ENCODE measurements at places on chromosomes 5 and 9. TPM values are rescaled to one million over a fixed set of nuclear protein-coding genes. Genes with fewer than 3 reads are reported as not detected.

The FAT2 gene
- not detected for total RNA-seq

The TENT4A gene
- total RNA-seq = 50.6 TPM

The CDC20B gene
- not detected for total RNA-seq

The SPAG8 gene
- 1.1 TPM for total RNA-seq

The CATSPER3 gene
- 0.32 TPM for total RNA-seq

The DMRT2 gene
- total RNA-seq = not detected

The CLIC3 gene
- total RNA-seq = not detected

The MYOT gene
- not detected for total RNA-seq

DNA sequence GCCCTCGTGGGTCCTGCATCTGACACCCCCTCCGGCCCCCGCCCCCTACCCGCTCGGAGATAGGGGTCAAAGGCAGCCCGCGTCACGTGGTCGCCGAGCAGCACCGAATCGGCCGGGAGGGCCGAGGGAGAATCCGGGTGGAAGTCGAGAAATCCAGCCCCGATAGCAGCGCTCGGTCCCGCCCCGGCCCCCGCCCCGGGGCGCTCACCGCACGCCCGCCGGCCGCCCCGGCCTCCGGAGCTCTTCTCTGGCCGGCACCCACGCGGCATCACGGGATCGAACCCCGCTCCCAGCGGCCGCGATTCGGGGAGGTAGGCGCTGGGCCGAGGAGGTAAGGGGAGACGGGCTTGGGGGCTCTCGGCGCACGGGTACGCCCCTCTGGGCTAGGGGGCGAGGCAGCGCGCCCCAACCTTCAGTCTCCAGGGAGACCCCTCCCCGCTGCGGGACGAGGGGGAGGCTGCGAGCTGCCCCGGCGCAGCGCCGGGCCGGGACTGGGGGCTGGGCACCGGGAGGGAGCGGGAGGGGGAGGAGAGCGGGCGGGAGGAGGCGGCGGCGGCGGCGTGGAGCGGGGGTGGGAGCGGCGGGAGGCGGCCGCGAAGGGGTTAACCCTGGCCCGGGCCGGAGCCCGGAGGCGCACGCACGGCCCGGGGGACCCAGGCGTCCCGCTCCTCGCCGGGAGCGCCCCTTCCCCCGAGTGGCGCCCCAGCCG is 22.1 kb upstream of the NDST1 start:
- peak; percentile 23 for DNase-seq

GRCh38 chr9:135592331-135592590 is 30.7 kb downstream of the PAEP start:
- no peak for DNase-seq

- DNase-seq = peak; percentile 45
Measured at GRCh38 chr5:43017428-43017815, 22.7 kb downstream of the ANXA2R start.

DNA sequence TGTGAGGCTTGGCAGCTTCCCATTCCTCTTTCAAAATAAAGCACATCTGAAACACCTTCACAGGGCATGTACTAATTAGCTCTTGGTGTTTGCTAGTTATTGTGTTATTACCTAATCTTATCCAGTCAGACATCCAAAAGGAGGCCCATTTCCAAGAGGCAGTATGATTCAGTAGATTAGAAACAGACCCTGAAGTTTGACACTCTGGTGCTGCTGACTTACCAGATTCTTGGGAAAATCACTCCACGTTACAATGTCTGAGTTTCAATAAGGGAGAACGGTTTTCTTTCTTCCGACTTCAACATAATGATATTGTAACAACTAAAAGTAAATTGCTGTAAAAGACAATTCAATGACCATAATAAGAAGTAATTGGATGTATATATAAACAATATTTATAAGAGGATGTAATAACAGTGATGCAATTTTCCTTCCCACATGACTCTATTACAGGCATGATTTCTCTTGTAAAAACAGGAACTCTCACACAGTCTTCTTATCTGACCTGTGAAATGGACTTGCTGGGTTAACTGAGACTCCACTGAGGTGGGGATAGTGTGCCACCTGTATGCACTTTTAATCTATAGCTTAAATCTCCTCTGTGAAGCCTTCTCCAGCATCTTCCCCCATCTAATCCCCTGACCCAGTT is 181.3 kb upstream of the ELL2 start:
- no peak for DNase-seq

DNA sequence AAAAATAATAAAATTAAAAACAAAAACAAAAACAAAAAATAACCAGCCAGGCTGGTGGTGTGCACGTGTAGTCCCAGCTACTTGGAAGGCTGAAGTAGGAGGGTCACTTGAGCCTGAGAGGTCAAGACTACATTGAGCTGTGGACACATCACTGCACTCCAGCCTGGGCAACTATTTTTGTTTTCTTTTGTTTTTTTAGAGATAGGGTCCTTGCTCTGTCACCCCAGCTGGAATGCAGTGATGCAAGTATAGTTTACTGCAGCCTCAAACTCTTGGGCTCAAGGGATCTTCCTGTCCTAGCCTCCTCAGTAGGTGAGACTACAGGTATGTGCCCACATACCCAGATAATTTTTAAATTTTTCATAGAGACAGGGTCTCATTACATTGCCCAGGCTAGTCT is 80.6 kb downstream of the CEMIP2 start:
- no peak for DNase-seq

DNA sequence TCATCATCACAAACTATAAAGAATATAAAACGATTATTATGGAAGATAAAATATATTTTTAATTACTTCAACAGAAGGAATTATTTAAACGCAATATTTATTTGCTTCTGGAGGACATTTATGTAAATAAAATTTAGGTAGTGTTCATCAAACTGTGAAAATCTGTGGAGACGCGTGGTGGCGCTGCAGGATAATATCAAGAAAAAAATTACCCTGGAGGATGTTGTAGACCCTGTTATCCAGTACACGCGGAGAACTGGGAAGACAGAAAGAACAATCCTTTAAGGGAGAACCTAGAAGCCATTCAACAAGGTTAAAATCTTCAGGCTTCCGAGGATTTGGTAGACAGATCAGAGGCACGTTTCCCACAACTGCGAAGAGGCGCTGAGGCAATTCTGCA is at the start of gene PCDHB12:
PCDHB12 (plus strand) TSS at position 242 of the 400 bp plus-strand sequence. CDS start 189 bp downstream, outside the sequence.
- DNase-seq = peak; percentile 33

GRCh38 chr5:179342577-179342976 is 2.7 kb downstream of the ADAMTS2 start:
- DNase-seq = no peak

DNA sequence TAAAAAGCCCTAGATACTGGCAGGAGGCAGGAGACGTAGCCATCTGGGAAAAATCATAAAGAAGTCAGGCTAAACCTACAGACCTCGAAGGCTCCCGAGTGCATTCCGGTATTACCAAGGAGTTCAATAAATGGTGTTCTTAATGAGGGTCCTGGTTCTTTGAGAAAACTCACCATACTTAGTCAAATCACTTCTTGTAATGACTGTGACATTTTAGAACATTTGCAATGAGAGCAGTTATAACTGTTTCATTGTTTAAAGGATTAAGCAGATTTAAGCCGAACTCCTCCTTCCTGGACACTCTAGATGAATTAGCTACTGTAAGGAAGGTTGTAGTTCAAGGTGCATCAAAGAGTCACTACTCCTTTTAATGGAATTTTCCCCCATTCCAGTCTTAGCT is 67.8 kb downstream of the EFNA5 start:
- DNase-seq = no peak

GRCh38 chr5:160230686-160231527 is 1.6 kb downstream of the FABP6 start:
- DNase-seq = peak; percentile 10

DNA sequence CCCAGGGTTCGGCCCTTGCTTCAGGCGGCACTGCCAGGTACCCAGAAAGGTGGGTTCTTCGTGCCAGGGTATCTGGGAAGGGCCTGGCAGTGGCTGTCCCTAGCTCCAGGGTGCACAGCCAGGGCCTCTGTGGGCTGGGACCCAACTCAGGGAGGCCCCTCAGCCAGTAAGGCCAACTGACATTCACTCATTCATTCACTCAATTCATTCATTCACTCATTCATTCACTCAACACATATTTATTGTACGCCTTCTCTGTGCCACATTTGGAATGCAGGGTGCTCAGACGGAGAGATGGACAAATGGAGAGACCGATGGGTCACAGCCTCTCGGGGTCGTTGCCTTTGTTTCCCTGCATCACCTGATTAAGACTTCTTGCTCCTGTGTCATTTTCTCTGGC is 154.9 kb downstream of the GAPVD1 start:
- DNase-seq = no peak

DNA sequence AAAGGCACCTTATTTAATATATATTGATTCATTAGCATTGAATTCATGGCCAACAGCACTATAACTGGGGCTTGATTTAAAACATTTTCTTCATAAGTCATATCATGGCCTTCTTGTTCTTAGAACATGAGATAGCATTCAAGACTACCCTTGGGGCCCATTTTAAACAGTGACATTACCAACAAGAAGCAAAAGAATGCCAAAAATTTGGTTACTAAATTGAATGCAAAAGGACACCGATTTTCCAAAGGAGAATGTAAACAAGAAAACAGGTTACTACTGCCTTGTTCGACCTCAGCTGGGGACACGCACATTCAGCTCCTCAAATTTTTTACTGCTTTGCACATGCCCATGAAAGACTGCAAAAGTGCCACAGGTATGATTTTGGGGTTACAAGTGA is 219.4 kb upstream of the TLE4 start:
- no peak for DNase-seq

DNA sequence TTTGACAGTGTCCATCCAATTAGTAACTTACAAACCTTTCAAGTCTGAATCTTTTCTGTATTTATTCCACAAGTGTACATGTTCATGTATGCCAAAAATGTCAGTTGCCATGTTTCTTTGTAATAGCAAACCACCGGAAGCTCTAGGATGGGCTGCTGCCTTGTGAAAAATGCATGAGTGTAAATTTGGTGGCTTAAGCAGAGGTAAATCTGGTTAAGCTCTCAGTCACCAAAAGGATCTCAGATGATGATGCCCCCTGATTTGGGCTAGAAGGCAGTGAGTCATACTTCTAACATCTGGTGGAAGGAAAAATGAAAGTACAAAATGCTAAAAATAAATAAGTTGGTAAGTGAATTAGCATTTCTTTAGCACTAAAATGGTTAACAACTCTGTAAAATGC is 567.5 kb downstream of the ELAVL2 start:
- no peak for DNase-seq

- DNase-seq = no peak
Measured at GRCh38 chr9:78857373-78858225, 560.7 kb downstream of the PSAT1 start.

DNA sequence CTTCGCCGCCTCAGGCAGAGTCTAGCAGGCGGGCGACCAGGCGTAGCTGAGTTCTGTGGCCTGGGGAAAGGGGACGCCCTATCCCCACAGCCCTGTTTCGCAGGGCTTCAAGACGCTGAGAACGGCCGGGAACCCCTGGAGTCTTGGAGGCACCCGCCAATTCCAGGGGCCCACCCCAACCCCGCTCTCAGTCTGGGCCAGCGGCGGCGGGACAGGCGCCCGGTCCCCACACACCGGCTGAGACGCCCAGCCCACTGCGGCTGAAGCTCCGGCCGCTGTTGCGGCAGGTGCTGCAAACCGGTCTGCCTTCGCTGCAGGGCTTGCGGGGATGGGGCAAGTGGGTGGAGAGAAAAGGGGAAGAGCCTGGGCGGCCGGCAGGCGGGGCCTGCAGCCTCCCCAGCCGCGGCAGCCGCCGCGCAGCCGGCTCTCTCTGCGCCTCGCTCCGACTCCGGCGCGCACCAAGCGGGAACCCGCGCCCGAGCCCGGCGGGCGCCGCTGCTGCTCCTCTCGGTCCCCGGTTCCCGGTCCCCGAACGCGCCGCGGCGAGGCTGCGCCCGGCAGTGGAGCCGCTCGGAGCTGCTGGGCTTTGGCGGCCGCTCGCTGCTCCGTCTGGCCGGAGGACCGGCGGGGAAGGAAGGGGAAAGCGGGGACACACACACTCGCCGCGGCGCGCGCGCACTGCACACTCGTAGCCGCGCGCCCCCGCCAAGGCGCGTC is at the start of gene PIP5K1B:
PIP5K1B (plus strand) TSS at position 427 of the 717 bp plus-strand sequence. CDS start 117,375 bp downstream, outside the sequence.
- peak; percentile 47 for DNase-seq

GRCh38 chr5:15263406-15263805 is 236.6 kb upstream of the FBXL7 start:
- no peak for DNase-seq

DNA sequence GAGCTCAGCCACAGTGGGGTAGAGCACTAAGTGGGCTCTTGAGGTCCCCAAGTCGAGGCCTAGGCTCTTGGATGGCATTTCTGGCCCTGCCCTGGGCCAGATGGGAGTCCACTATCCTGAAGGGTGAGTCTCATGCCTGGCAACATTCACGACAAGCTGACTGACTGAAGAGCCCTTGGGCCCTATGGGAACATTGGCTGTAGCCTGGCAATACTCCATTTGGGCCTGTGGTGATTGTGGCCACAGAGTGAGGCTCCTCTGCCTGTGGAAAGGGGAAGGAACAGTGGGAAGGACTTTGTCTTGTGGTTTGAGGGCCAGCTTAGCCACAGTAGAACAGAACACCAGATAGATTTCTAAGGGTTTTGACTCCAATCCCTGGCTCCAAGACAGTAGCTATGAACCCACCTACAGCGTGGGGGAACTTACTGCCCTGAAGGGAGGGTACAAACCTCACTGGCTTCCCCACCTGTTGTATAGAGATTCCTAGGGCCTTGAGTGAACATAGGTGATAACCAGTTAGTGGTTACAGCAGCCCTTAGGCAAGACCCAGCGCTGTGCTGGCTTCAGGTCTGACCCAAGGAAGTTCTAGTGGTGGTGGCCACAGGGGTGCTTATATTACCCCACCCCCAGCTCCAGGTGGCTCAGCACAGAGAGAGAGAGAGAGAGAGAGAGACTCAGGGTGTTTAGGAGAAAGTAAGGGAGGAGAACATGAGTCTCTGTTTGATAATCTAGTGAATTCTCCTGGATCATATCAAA is 72.4 kb downstream of the KIAA0825 start:
- no peak for DNase-seq

GRCh38 chr9:129245276-129245675 is 67.2 kb upstream of the IER5L start:
- no peak for DNase-seq

- peak; percentile 32 for DNase-seq
Measured at GRCh38 chr5:126443374-126443851, 20.2 kb downstream of the GRAMD2B start.

- DNase-seq = no peak
Measured at GRCh38 chr5:176153741-176154140, 84.5 kb upstream of the SIMC1 start.

DNA sequence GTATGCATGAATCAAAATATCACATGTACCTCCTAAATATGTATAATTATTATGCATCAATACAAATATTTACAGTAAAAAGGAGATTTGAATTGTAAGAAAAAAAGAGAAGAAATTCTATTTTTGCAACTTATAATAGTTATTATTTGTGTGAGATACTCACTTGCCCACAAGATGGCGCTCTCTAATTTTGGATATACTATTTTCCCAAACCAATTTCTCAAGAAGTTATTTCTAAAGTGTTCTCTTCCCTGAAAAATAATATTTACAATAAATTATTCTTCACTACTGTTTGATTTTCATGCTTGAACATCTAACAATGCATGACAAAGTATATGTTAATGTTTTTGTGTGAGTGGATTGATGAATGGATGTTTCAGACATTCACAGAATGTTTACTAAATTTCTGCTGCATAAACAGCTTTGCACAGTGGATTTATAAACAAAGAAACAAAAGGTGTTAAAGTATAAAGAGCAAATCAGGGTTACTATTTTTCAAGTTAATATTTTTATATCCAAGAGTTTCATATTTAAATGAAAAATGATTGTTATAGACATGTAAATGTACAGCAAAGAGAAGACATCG is 503.4 kb downstream of the PDE4D start:
- DNase-seq = peak; percentile 19
